ENCODE measurements at places on chromosomes 4 and X. TPM values are rescaled to one million over a fixed set of nuclear protein-coding genes. Genes with fewer than 3 reads are reported as not detected.

- H3K4me3 ChIP-seq, result no peak overlapping the region
- H3K27ac ChIP-seq, result no peak overlapping the region
- no peaks in the 10 kb centered on the region for H3K27me3 ChIP-seq
- no peaks in the 10 kb centered on the region for H3K36me3 ChIP-seq
Measured at GRCh38 chr4:173189117-173189693, 20.6 kb downstream of the GALNT7 start.

DNA sequence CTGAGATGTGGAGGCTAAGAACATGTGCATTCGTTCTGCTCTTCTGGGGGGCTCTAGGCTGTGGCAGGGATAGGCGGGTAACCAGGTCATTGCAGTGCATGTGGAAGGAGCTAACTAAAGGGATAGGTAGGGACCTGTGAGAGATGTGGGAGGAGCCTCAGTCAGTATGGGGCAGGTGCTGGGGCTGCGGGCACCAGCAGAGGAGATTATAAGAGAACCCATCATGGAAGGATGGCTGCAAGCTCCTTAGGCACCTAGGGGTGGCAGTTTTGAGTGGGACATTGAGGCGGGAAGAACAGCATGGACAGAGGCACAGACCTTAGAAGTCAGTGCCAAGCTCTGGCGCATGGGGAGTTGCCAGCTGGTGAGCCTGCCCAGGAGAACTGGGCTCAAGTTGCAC, 7.2 kb downstream of the CLDN22 start:
- DNase-seq, result no peak
- no peaks in the 10 kb centered on the region for H3K36me3 ChIP-seq
- no peak overlapping the region for H3K4me3 ChIP-seq
- no peak overlapping the region for H3K27ac ChIP-seq
- H3K4me1 ChIP-seq, result no peaks in the 10 kb centered on the region

- H3K4me3 ChIP-seq, result no peak overlapping the region
- H3K4me1 ChIP-seq, result no peaks in the 10 kb centered on the region
- no peak overlapping the region for H3K27ac ChIP-seq
- no peak for DNase-seq
Measured at GRCh38 chr4:3387154-3387942, 54.4 kb upstream of the HGFAC start.

DNA sequence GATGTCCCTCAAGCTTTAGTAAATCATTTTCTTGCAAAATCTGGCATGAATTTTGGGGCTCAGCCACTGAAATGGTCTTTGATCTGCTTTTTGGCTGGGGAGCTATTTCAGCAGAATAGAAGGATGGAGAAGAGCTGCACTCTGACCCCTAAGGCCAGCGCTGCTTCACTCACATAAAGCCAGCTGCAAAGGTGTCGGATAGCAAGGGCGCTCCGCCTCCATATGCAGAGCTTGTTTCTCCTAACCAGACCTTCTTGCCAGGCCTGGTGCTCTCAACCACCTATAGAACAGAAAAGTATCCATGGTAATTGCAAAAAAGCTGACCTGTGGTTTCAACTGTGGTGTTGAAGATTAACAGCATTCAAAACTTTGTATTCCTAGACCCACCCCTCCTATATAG, 24.1 kb upstream of the COQ2 start:
- H3K27ac ChIP-seq, result no peak overlapping the region
- no peak for DNase-seq
- H3K4me1 ChIP-seq, result no peaks in the 10 kb centered on the region

The FGB gene
- total RNA-seq, result not detected

- H3K36me3 ChIP-seq, result no peaks in the 10 kb centered on the region
- H3K27ac ChIP-seq, result no peak overlapping the region
- H3K4me3 ChIP-seq, result no peak overlapping the region
- H3K27me3 ChIP-seq, result no peaks in the 10 kb centered on the region
Measured at GRCh38 chrX:19063030-19063429, 59.2 kb downstream of the ADGRG2 start.

DNA sequence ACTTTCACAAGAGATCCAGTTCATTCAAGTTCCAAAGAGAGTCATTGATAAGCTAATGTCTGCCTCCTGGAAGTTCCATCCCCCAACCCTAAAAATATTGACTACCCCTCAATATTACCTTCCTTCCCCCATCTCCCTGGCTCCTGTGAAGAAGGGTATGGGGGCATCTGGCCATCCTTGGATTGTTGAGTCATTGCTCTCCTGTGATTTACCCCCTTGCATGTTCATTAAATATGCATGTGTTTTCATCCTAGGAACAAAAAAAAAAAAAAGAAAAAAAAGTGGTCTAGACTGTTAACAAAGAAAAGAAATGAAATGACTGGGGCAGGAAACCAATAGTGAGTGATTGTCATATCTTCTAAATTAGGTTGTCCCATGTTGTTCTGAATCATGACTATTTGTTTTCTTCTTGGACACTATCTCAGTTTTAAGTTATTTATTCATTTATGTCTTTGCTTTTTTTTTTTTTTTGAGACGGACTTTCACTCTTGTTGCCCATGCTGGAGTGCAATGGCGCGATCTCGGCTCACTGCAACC, 51.9 kb upstream of the HUWE1 start:
- no peak overlapping the region for H3K4me3 ChIP-seq
- no peak overlapping the region for H3K27ac ChIP-seq
- no peak for DNase-seq
- no peaks in the 10 kb centered on the region for H3K36me3 ChIP-seq

DNA sequence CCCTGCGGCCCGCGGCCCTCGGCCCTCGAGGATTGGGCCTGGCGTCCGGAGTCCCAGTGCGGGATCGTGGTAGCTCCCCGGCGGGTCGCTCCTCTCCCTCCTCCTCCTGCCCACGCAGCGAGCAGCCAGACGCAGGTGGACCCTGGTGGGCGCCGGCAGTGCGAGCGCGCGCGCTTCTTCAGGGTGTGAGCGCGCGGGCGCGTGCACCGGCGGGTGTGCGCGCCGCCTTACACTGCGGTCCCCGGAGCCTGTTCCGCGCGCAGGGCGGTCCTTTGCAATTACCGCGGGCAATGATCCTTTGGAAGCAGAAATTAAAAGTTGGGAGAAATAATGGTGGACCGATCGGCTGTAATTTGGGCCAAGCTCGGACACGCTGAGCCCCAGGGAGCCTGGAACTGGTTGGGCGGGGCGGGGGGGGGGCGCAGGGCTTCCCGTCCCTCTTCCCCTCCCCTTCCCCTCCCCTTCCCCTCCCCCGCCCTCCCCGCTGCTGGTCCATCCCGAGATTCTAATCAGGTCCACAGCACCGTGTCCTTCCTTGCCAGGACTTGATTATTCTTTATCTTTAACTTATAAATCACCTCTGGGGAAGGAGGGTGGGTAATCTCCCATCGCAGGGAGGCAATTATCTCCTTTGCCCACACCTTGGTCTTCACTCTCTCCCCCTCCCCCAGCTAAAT, 1.6 kb upstream of the NKX1-1 start:
- peaks cover 34% of the 10 kb centered on the region for H3K27me3 ChIP-seq
- H3K27ac ChIP-seq, result no peak overlapping the region
- no peaks in the 10 kb centered on the region for H3K4me1 ChIP-seq
- no peaks in the 10 kb centered on the region for H3K36me3 ChIP-seq
- H3K4me3 ChIP-seq, result no peak overlapping the region

GRCh38 chrX:84993150-84993549, 10.5 kb upstream of the APOOL start:
- no peak for DNase-seq
- no peak overlapping the region for H3K4me3 ChIP-seq
- no peak overlapping the region for H3K27ac ChIP-seq
- no peaks in the 10 kb centered on the region for H3K4me1 ChIP-seq

The N4BP2 gene
- total RNA-seq, result 7.8 TPM
